Urinary bladder (tissue), 4 donors: ENCODE measurements at places on chromosomes 4 and X. TPM values are rescaled to one million over a fixed set of nuclear protein-coding genes. Genes with fewer than 3 reads are reported as not detected.

Gene TBCK
- 14.1 TPM for polyA plus RNA-seq

Gene ART3
- polyA plus RNA-seq = 1.0 TPM

DNA sequence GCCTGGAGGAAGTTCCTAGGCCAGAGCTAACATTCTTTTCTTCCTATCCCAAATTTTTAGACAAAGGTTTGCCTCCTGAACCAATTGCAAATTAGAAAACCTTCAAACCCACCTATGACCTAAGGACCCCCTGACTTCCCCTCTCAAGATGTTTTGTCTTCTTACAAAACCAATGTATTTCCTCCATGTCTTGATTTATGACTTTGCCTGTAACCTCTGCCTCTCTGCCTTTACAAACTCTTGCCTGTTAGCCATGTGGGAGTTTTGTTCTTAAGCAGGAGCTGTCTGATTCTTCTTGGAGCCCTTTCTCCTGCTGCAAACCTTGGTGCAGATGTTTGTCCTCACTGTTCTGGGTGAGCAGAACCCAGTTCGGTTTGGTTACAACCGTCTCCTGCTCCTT is 222.3 kb upstream of the BOD1L1 start:
- DNase-seq = no peak

GRCh38 chr4:47690611-47691010 is 147.3 kb downstream of the CORIN start:
- no peak for DNase-seq

- no peak for DNase-seq
These were observed 1.6 kb downstream of the NAT8L start for GRCh38 chr4:2060611-2061185.
